ENCODE measurements at places on chromosomes 13 and 19.

- no peak for DNase-seq
Observed at GRCh38 chr13:46844431-46844830, 47.5 kb upstream of the ESD start.

DNA sequence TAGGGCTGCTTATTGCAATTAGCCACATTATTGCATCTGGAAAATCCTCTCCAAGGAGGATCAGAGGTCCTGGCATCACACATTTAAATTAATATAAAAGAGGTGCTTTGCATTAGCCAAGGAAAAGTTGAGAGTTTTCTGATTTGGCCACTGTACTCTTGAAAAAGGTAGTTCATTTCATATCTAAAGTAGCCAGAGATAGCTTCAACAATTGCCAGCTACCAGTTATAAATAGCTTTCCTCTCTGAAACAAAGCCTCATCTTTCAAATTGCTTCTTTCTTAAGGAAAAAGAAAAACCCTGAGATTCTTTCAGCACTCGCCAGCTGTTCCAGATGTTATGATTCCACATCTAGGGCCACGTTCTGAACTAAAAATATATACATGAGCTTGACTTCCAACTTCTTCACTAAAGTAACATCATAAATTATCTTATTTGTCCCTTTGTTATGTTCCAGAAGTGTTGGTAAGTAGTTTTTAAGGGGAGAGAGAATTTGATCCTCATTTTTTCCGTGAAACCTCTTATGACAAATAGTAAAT lies 69.6 kb downstream of the ERCC5 start:
- no peak for DNase-seq

GRCh38 chr19:17841810-17842662 lies 5.7 kb downstream of the JAK3 start:
- no peak for DNase-seq

DNA sequence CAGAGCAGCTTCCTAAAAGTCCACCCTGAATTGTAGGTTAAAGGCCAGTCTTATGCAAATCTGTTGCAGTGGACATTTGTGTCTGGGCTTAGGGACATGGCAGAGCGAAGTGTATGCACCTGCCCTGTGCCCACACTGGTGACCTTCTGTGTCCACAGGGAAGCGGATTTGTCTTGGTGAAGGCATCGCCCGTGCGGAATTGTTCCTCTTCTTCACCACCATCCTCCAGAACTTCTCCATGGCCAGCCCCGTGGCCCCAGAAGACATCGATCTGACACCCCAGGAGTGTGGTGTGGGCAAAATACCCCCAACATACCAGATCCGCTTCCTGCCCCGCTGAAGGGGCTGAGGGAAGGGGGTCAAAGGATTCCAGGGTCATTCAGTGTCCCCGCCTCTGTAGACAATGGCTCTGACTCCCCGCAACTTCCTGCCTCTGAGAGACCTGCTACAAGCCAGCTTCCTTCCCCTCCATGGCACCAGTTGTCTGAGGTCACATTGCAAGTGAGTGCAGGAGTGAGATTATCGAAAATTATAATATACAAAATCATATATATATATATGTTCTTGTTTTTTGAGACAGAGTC lies 25.5 kb downstream of the CYP2B6 start:
- DNase-seq, result no peak

- DNase-seq, result peak; percentile 90
Observed at GRCh38 chr19:20237773-20238623, 71.0 kb downstream of the ZNF486 start.

GRCh38 chr19:29540114-29540513 lies 14.3 kb downstream of the VSTM2B start:
- no peak for DNase-seq

- DNase-seq, result no peak
Observed at GRCh38 chr13:23778879-23779278, 110.3 kb downstream of the MIPEP start.

- DNase-seq, result no peak
Observed at GRCh38 chr13:46379611-46380010, 7.4 kb downstream of the RUBCNL start.

DNA sequence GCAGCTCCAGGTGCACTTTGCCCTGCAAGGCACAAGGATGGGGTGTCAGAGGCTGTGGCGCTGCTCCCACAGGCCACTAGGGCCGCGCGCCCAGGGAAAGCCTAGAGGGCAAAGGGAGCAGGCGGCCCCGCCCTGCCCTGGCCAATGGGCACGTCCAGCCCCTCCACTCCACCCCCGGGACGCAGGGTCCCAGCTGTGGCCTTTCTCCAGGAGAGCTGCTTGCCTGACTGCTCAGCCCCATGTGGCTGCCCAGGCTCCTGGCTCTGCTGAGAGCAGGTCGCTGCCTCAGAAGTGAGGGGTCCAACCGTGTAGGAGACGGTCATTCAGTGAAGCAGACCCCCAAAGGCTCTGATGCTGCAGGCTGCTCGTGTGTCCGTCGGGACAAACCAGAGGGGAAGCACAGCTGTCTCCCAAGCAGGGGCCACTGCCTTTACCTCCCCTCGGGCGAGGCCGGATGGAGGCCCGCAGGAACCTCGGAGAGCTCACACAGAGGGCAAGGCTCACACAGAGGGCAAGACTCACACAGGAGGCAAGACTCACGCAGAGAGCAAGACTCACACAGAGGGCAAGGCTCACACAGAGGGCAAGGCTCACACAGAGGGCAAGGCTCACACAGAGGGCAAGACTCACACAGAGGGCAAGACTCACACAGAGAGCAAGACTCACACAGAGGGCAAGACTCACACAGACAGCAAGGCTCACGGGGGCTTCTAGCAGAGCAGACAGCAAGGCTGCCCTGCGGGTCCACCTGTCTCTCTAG lies 56.2 kb upstream of the C13orf46 start:
- DNase-seq, result no peak

DNA sequence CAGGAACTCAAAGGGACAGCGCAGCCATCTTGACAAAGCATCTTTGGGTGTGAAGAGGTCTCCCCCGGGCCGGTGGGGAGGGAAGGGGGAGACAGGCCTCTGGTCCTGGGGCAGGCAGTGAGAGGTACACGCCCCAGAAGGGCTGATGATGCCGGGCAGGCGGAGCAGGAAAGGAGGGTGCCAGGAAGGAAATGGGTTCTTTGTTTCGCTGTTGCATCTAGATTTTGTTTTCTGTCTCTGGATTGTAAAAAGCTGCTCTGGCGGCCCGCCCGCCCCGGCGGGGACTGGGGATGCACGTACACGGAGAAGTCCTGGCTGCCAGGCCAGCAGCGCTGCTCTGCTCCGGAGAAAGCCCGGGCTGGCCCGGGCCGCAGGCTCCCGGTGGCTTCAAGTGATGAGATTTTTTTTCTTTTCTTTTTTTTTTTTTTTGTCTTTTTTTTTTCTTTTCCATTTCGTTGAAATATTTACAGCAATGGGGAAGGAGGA lies 13.2 kb upstream of the ASF1B start:
- peak; percentile 43 for DNase-seq

DNA sequence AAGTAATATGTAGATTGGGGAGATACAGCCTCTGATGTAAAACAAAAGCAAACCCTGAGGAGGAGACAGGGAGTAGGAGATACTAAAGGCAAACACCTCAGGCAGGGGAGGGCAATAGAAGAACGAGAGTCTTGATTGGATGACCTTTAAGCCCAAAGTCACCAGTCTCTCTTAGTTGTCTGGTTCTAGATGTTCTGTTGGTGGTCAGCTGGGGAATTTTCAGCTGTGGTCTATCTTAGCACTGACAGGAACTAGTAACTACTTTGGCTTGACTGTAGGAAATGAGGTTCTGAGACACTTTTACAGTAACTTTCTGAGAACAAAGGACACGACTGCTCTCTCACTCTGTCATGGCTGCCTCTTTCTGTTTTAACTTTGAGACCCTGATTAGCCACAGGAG lies 290.7 kb upstream of the MIR17HG start:
- DNase-seq, result no peak

DNA sequence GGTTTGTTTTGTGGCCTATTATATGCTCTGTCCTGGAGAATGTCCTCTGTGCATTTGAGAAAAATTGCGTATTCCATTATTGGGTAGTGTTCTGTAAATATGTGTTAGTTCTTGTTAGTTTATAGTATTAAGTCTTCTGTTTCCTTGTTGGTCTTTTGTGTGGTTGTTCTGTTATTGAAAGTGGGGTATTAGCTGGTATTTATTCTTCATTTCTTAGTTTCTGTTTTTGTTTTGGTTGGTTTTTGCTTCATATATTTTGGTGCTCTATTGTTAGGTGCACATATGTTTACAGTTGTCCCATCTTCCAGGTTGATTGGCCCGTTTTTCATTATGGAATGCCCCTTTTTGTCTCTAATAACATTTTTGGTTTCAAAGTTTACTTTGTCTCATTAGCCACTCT lies 77.3 kb downstream of the DNAJC15 start:
- DNase-seq, result no peak

DNA sequence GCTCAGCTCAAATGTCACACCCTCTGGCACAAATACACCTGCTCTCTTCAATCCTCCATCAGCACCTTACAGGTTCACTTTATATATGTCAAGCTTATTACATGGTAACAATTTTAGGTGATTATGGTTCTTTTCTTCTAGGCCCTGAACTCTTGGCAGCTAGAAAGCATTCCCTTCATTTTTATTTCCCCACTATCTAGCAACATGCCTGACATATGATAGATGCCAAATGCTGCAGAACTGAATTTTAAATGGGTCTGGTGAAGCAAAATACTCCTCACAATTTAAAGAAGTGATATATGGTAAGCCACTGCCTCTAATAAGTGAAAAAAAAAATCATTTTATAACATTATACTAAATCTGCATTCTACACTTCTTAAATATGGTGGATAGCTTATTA lies 95.2 kb downstream of the USP12 start:
- DNase-seq, result no peak

DNA sequence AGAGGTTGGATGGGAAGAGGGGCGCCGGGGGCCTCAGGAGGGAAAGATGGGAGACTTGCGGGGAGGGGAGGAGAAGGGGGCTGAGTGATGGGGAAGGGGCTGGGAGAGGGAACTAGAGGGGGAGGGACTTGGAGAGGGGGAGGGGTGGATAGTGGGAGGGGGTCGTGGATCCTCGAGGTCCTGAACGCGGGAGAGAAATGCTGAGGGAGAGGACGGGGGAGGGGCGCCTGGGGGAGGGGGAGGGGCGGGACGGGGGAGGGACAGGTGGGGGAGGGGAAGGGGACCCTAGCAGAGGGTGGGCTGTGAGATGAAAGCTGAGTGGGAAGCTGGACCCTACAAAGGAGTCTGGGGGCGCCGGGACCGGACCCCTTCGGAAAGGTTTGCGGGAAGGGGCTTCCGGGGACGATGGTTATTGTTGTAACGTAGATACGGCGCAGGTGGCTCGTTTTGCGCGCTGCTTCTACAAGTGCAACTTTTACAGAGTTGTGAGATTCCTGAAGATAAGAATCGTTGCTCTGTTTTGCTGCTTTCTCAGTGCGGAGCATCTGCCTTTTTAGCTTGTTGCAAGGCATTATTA lies 418 bp downstream of the ZNF444 start:
- no peak for DNase-seq

GRCh38 chr13:68099631-68100030 lies 869.5 kb upstream of the PCDH9 start:
- no peak for DNase-seq

- DNase-seq, result no peak
Observed at GRCh38 chr13:99640260-99640659, 139.0 kb downstream of the TM9SF2 start.

DNA sequence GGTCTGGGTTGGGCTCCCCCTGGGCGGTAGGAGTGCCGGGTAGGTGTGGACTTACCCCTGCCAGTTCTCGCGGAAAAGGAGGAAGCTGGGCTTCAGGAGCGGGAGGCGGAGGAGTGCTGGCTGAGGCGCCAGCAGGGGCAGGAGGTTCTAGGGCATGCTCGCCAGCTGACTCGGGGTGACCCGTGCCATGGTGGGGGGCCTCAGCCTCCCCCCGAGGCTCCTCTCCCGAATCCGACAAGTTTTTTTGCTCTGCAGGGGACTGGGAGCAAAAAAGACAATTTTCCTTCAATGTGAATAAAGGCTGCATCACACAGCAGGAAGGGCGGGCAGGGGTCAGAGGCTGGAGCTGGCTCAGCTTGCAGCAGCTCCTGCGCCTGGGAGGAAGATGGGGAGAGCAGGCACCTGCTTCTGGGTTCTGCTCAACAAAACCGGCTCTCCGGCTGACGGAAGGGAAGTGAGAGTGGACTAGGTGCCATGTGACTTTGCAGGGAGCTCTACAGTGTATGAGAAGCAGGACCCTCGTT lies 26.5 kb downstream of the RANBP3 start:
- no peak for DNase-seq

DNA sequence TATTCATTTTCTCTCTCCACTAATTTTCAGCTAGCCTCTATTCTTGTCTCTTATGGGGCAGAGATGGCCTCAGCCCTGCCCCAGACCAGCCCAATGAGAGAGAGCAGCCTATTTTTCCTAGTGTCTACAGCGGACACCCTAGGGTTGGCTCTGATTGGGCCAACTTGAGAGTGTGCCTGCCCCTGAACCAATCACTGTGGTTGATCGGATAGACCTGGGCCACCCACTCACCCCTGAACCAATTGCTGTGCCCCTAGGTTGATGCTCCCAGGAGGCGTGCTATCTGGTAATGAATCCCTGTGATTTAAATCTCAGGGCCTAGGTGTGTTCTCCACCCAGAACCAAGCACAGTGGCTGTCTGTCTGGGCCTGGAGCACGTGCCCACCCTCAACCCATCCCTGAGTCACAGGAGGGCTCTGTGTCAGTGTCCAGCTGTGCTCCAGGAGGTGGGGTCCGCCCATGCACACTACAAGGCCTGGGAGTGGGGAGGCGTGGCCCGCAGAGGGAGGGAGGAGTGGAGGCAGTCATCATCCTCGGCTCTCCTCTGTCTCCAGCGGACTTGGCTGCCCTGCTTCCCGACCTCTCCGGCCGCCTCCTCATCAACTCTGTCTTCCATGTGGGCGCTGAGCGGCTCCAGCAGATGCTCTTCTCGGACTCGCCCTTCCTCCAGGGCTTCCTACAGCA lies 14.9 kb upstream of the SCN1B start:
- DNase-seq, result no peak

- no peak for DNase-seq
Observed at GRCh38 chr13:112179995-112180394, 113.0 kb downstream of the SOX1 start.

All from stimulated activated naive CD8-positive, alpha-beta T cell treated with anti-CD3 and anti-CD28 coated beads, Interleukin-15, amount 100 ng/mL, for 72 hours (primary cell).